Smooth muscle cell of trachea (primary cell): ENCODE measurements at places on chromosomes 12 and 14. TPM values are rescaled to one million over a fixed set of nuclear protein-coding genes. Genes with fewer than 3 reads are reported as not detected.

The EXOC3L4 gene
- 0.44 and 0.99 TPM in 2 replicates for total RNA-seq

The APOF gene
- not detected in 2 replicates for total RNA-seq

The IL22 gene
- not detected in 2 replicates for total RNA-seq

The CCDC175 gene
- not detected in 2 replicates for total RNA-seq

The TIMM9 gene
- 20.4 and 26.6 TPM in 2 replicates for total RNA-seq

The SIX6 gene
- total RNA-seq, result not detected in 2 replicates

The FOXG1 gene
- total RNA-seq, result 0.44 and 0.83 TPM in 2 replicates

The SALL2 gene
- total RNA-seq, result 4.2 and 6.0 TPM in 2 replicates

The FGF6 gene
- not detected in 2 replicates for total RNA-seq

The SRGAP1 gene
- total RNA-seq, result 27.5 and 45.8 TPM in 2 replicates

The LBHD2 gene
- not detected in 2 replicates for total RNA-seq

The PRB2 gene
- total RNA-seq, result not detected in 2 replicates

The ANKS1B gene
- 0.66 and 0.87 TPM in 2 replicates for total RNA-seq
